T-helper 2 cell treated with Interferon-gamma antibody and Interleukin-4, amounts not matched to agents 100 ng/mL and 5 ng/mL, for 36 hours (primary cell): ENCODE measurements at places on chromosomes 5 and 9. TPM values are rescaled to one million over a fixed set of nuclear protein-coding genes. Genes with fewer than 3 reads are reported as not detected.

CNTLN gene
- total RNA-seq: 1.7 and 1.8 TPM in 2 replicates

GPR21 gene
- total RNA-seq: 0.23 and 0.91 TPM in 2 replicates

ZNF354C gene
- total RNA-seq: 3.7 TPM in 2 replicates

NRARP gene
- total RNA-seq: 1.5 and 1.7 TPM in 2 replicates

EMB gene
- 131 and 138 TPM in 2 replicates for total RNA-seq

F12 gene
- 1.2 and 1.9 TPM in 2 replicates for total RNA-seq

ADAMTS13 gene
- 2.3 TPM in 2 replicates for total RNA-seq

REEP2 gene
- total RNA-seq: 2.6 and 3.0 TPM in 2 replicates
